Endodermal cell (in vitro differentiated cells): ENCODE measurements at places on chromosomes 5 and 9.
A peak's percentile ranks its signal among the peaks of the same experiment; 100 is the strongest.

- no peaks in the 10 kb centered on the region for H3K36me3 ChIP-seq
- H3K27me3 ChIP-seq = no peaks in the 10 kb centered on the region
- H3K4me1 ChIP-seq = no peaks in the 10 kb centered on the region
- no peak overlapping the region for H3K27ac ChIP-seq
- H3K4me3 ChIP-seq = no peak overlapping the region
These were observed 1085.7 kb downstream of the TAF11L14 start for GRCh38 chr5:18720002-18720401.

GRCh38 chr5:130141659-130142320 lies 237.5 kb downstream of the CHSY3 start:
- DNase-seq = peak; percentile 85
- no peaks in the 10 kb centered on the region for H3K27me3 ChIP-seq
- H3K36me3 ChIP-seq = no peaks in the 10 kb centered on the region
- no peak overlapping the region for H3K4me3 ChIP-seq

DNA sequence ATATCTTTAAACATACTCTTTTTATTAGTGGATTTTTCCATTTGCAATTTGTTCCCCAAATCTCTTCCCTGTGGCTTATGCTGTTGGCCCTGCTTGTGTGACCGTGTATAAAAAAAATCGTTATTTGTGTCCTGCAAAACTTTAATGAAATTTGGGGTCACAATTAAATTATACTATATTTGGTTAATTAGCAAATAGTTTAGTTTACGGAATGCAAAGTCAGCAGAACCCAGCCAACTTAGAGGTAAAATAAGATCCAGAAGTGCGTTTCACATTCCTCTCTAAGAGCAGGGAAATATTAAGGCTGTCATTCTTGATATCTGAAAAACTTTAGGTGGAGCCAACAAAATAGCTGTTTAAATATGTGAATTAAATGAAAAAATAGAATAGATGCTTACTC lies 2023.5 kb upstream of the WWC1 start:
- no peaks in the 10 kb centered on the region for H3K36me3 ChIP-seq
- no peaks in the 10 kb centered on the region for H3K4me1 ChIP-seq
- no peak for DNase-seq
- no peaks in the 10 kb centered on the region for H3K27me3 ChIP-seq
- H3K4me3 ChIP-seq = no peak overlapping the region

- H3K27me3 ChIP-seq = no peaks in the 10 kb centered on the region
- DNase-seq = peak; percentile 67
- H3K4me1 ChIP-seq = peaks cover 52% of the 10 kb centered on the region
- peak overlapping the region; percentile 72 for H3K4me3 ChIP-seq
- peak overlapping the region; percentile 95 for H3K27ac ChIP-seq
- peaks cover 28% of the 10 kb centered on the region for H3K36me3 ChIP-seq
These were observed 84.2 kb downstream of the ZNF608 start for GRCh38 chr5:124662181-124662781.

DNA sequence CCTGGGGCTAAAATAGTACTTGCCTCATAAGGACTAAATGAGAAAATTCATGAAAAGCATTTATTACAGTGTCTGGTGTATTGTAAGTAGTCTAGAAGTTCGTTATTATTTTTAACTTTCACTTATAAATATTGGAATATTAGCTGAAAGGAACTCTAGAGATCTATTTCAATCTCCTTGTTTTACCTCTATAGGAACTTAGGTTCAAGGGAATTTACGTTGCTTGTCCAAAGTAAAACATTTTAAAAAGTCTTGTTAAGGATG lies 55.5 kb downstream of the GARNL3 start:
- no peaks in the 10 kb centered on the region for H3K27me3 ChIP-seq
- no peaks in the 10 kb centered on the region for H3K4me1 ChIP-seq

GRCh38 chr9:108167136-108167900 lies 677.7 kb upstream of the KLF4 start:
- no peaks in the 10 kb centered on the region for H3K4me1 ChIP-seq
- H3K4me3 ChIP-seq = no peak overlapping the region
- H3K27ac ChIP-seq = no peak overlapping the region
- no peaks in the 10 kb centered on the region for H3K36me3 ChIP-seq
- no peak for DNase-seq
